ENCODE measurements at places on chromosomes 3 and 15.

DNA sequence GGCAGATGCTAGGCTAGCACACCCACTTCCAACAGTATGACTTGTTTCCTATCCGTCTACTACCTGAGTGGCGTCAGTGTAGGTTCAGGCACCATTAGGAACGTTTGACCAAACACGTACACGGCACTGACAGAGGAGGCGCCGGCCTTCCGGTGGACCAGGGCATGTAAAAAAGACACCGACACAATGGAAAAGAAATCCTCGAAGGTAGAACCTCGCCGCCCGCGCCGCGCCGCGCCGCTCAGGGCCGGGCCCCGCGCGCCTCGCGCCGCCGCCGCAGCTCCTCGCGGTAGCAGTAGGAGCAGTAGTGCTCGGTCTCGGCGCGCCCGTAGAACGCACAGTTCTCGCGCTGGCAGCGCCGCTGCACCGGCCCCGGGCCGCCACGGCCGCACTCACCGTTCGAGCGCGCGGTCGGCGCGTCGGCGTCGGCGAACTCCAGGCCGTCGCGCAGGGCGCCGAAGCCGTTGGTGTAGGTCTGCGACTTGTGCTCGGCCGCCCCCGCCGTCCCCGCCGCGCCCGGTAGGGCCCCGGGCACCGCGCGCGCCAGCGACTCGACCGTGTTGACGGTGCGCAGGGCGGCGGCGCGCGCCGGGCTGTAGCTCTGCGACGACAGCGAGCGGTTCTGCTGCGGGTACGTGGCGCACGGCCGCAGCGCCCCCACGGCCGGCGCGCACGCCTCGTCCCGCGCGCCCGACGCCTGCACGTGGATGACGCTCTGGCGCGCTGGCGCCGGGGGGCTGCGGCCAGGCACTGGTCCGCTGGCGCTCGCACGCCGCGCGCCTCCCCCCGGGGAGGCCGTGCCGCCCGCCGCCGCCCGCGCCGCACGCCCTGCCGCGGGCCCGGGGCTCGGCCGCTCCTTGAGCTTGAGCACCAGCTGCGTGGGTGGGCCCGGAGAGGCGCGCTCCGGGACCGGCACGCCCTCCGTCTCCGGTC, 156.7 kb downstream of the KLF13 start:
- DNase-seq, result no peak

DNA sequence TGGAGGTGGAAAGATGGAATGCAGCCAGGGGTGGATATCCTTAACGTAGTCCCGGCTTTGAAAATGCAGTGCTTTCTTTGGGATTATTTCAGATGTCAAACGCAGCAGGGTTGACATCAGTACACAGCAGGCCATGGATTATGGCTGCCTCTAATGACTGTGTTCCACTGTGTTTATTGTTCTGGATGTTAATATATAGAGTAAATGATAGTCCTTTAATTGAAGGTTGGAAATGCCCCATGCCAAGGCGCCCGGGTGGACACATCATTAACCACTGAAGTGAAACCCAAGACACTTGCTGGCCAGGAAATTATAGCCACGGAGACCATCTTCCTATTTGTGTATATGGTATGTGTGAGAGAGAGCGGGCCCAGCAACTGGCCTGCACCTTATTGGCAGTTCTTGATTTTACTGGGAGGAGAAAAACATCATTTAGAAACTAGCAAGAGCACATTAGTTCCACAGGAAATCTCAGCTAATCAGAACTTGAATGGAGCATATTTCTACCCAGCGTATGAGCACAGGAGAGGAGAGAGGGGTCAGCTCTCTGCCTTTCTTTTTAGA, 254.9 kb upstream of the RASGRP1 start:
- DNase-seq, result no peak

GRCh38 chr3:158355623-158356588, 215.1 kb upstream of the MLF1 start:
- DNase-seq, result no peak

- no peak for DNase-seq
These were observed 621.9 kb upstream of the CCDC54 start for GRCh38 chr3:106755336-106755735.

DNA sequence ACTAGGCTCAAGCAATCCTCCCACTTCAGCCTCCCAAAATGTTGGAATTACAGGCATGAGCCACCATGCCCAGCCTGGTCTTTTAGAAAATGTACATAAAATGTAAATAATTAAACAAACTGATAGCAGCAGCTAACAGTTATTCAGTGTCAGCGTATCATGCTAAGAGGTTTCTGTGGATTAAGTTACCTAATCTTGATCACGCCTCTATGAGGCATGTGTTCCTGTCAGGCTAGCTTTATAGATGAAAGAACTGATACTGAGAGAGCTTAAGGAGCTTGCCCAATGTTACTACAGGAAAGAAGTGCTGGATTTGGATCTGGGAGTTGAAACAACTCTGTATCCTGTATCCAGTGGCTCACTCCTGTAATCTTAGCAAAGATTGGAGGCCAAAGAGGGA, 11.2 kb upstream of the MST1R start:
- DNase-seq, result no peak

GRCh38 chr3:170033489-170033888, 4.3 kb upstream of the GPR160 start:
- DNase-seq, result no peak

DNA sequence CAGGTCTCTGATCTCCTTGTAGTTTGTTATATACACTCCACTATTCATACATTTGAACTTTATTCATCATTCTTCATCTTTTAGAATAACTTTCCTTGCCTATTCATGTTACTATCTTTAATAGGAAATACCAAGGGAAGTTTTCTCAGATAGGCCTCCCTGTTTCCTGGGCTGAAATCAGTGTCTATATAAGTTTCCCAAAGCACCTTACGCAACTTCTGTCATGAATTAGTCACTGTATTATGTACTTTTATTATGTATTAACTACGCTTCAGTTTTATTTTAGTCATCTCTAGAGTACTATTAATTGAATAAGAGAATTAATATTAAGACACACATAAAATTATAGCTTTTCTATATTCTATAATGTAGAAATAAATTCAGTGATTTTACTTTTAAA, 1481.5 kb downstream of the OTOL1 start:
- no peak for DNase-seq

DNA sequence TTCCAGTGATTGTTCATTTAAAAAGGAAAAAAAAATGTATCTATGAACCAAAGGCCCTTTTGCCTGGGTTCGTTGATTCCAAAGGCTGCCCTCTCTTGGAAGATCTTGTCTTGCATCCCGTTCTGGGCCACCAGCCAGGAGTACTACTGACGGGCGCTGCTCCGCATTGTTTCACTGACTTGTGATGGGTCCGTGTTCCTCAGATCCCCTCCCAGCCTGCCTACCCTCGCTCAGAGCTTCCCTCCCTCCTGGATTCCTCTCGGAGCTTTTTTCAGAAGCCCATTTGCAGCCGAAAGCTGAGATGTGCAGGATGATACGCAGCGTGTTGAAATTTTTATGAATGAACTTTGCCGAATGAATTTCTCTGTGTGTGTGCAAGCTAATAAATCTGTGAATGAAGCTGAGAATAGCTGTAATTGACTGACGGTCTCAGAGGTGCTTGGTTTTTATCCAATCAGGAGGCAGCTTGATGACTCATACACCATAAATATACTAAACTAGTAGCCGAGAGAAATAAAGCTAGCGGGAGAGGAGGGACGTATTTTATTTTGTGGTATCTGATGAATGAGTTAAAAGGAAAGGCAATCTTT, at the start of gene SHC4:
SHC4 (minus strand) TSS at position 396 of the 590 bp plus-strand sequence. CDS start 904 bp downstream, outside the sequence.
- DNase-seq, result peak; percentile 73

DNA sequence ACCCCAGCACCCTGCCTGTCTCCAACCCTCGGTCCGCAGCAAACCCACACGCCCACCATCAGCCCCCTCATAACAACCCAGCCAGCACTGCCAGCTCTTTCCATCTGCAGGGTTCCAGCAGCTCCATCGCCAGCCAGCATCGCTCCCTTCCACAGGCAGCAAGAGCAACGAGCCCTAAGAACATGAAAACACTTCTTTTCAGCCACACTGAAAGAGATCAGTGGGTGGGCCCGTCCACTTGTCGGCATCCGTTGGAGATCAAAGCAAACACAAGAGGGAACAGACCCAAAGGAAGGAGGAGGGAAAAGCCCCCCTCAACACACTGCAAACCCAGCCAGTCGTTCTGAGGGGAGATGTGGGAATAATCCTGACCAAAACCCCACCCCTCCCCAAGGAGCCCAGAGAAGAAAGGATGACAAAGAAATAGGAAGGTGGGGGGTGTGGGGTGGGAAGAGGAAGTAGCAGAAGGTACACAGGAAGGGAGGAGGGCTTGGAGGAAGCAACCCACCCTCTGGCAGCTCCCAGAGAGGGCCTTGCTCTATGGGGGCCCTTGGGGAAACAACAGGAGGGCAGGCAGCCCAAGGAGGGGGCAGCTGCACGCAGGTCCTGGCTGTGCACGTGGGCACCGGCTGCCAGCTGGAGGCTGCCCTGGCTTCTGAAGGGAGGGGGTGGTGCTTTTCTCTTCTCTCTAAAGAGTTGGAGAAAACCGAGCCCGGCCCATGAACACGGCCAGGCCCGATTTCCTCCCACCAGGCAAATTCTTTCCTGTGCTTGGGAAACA, 473.6 kb upstream of the PROK2 start:
- no peak for DNase-seq

DNA sequence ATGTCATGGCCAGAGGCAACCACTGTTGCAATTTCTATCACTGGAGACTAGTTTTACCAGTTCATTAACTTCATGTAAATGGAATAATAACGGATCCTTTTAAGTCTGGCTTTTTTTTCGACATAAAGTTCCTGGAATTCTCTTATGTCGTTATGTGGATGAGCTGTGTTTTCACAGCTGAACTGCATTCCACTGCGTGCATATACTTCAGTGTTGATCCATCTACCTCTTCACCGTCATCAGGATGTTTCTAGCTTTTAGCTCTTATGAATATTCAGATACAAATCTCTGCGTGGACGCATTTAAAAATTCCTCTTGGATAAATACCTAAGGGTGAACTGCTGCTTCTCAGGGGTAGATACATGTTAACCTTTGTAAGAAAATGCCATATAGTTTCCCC, 15.6 kb upstream of the CYFIP1 start:
- DNase-seq, result no peak

DNA sequence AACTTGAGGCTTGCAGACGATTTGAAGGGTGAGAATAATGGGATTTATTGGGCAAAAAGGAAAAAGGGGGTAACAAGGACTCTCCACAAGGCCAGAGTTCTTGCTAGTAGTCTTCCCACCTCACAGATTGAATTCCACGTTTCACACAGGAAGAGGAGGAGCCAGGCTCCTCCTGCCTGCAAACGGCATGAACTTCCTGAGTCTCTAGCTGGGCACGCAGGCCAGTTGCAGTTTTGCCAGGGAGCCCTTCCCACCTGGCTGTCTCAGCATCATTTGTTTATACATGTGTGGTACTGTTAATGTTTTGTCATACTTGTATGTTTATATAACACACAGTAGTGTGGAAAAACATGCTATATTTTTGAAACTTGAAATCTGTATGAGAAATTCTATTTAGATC, 155.0 kb downstream of the NLGN1 start:
- no peak for DNase-seq

DNA sequence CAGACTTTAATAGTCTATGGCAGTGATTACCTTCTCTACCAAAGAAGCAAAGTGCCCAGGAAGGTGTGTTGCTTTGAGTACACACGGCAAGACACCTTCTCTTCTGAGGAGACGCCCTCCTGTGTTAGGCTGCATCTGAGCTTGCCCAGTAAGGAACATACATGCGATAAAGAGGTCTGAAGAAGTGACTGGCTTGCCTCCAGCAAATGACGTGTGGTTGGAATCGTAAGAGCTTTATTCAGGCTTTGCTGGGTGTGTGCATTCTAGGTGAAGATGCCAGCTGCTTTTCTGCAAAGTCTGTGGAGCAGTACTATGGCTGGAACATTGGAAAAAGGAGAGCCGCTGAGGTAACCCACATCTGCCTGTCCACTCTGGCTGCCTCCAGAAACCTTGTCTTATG, 22.4 kb downstream of the MAP6D1 start:
- peak; percentile 36 for DNase-seq
